HCT116 (cell line): ENCODE measurements at places on chromosomes 2 and 18. TPM values are rescaled to one million over a fixed set of nuclear protein-coding genes. Genes with fewer than 3 reads are reported as not detected.

GRCh38 chr18:13004396-13004795 lies 13.2 kb downstream of the CEP192 start:
- DNase-seq = no peak

DNA sequence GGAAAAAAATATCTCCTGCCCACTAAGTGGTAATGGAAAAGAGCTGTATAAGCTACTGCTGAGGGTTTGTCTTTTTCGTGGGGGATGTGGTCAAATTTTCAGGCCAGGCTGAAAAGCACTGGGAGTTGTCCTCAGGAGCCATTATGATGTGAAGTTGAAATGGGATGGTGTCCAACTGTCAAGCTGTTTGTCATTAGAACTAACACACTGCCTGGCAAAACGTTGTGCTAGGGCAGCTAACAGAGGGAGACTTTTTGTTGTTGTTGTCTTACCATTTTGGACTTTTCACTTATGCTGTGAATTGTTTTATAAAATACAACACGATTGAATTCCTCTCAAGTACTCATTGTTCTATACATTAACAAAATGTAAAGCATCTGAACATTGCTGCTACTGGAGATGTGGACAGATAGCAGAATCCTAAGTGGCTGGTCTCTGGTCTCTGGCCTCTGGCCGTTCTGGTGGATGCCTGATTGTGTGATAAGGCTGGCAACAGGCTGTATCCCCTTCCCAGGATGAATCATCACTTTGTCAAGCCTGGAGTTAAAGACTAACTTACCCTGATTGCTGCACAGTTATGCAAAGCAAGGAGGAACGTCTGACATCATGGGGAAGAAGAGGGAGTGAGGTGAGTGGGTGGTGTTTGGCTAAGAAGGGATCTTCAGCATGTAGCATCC lies 2.3 kb downstream of the MYO1B start:
- DNase-seq = peak; percentile 23

GRCh38 chr2:217743407-217743806 lies 259.4 kb downstream of the TNS1 start:
- no peak for DNase-seq

DNA sequence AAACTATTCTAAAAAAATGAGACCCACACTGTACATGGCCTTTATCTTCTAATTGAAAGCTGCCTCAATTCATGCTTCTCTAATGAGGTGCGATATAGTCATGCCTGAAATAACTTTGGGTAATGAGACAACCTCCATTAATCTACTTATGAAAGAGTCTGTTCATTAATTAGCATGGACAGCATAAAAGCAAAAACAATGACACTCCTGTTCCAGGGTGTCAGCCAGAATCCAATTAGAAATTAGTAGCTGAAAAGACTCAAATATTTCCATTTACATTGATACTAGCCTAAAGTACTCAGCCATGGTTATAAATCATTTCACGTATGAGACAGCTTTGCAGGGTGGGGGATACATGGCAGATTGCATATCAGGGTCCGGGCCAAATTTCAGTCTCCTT lies 288.7 kb downstream of the AKAIN1 start:
- DNase-seq = no peak

GRCh38 chr2:236998236-236998635 lies 87.5 kb upstream of the COPS8 start:
- DNase-seq = no peak

DNA sequence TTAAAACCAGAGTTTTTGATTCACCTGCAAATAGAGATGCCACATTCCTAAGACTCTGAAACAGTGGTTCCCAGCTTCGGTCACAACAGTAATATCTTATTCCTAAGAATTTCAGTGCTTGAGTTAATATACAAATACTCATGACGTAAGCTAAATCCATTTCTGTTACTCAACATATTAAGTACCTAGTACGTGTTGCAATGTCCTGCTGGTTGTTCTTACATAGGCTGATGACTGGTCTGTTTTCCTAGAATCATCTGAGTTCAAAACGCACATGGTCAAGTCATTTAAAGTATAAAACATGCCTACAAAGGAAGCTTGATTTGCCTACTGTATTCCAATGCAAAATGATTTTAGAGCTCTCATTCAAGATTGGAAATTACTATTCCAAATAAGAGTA lies 7.2 kb downstream of the NCL start:
- DNase-seq = no peak

GRCh38 chr2:109486711-109487535 lies 126.8 kb downstream of the SEPTIN10 start:
- no peak for DNase-seq

DNA sequence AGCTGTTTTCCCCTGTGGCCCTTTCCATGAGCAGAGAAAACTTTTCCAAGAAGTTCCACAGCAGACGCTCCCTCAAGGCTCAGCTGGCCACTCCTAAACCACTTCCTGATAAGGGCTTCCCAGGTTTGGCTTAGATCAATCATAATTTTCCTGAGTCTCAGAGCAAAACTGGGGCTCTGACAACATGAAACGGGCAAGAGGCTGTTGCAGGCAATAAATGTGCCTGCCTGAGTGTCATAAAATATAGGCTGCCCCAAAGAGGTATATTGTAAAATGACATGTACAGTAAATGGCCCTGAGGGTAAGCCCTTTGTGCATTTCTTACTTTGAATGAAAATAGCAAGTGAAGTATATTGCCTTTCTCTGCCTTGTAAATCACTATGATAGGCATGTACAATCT lies 105.6 kb upstream of the UXS1 start:
- DNase-seq = no peak

DNA sequence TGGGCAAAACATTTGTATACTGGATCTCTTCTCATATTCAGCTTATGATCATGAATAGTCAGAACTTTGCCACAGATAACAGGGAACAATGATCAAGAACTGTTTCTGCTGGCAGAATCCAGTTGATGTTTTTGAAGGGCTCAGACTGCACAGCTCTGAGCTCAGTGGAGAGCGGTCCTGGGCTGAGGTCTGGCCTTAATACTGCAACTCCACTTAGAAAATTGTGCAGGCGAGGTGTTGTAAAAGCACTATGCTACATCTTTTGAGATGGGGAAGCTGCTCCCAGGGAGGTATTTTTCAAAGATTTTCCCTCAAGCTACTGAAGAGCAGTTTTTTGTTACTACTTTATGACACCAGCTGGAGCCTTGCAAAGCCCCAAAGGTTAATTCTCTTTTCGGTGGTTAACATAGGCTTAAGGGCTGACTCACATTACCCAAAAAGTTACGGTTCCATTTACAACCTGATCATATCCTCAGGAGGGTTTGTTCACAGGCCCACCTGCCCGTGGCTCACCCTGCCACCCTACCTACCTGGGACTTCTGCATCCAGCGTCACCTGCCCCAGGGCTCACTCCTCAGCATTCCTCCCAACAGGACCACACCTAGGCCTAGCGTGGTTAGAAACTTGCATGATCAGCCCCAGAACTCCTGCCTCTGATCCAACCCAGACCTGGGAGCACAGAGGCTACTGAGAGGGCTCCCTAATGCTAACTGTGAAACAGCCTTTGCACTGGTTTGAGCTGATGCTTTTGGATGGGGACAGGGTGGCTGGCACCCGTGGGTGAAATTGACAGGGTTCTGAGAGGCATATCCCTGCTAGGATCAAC lies 114.4 kb downstream of the NCK2 start:
- no peak for DNase-seq

DNA sequence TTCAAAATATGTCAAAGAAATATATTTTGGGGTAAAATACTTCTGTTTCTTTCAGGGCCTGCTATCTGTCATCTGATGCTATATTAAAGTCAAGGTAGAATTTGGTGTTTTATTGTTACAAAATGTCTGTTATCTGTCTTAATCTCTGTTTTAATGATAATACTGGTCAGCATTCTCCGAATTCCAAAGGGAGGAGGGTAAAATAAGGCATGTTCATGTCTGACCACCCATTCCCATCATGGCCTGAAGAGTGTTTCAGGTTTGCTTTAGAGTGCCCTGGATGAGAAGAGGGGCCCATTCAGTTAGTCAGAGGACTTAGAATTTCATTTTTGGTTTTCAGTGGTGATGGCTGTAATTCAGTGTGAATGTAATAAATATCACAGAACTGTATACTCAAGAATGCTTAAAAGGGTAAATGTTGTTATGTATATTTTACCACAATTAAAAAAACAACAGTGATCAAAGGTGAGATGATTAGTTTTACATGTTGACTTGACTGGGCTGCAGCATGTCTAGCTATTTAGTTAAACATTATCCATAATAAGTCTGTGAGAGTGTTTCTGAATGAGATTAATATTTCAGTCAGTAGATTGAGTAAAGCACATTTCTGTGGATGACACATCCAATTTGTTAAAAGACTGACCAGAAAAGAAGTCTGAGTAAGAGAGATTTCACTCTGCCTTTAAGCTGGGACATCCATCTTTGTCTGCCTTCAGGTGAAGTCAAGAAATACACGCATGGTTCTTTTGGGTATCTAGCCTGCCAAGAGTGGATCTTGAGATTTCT lies 467.9 kb upstream of the SYT4 start:
- no peak for DNase-seq

DNA sequence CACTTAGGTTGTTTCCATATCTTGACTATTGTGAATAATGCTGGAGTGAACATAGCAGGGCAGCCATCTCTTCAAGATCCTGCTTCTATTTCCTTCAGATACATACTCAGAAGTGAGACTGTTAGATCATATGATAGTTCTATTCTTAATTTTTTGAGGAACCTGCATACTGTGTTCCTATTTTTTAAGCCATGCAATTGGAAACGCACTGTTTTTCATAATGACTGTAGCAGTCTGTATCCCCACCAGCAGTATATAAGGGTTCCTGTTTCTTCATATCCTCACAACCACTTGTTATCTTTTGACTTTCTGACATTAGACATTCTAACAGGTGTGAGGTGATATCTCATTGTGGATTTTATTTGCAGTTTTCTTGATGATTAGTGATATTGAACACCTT lies 15.5 kb downstream of the NEURL3 start:
- DNase-seq = no peak

DNA sequence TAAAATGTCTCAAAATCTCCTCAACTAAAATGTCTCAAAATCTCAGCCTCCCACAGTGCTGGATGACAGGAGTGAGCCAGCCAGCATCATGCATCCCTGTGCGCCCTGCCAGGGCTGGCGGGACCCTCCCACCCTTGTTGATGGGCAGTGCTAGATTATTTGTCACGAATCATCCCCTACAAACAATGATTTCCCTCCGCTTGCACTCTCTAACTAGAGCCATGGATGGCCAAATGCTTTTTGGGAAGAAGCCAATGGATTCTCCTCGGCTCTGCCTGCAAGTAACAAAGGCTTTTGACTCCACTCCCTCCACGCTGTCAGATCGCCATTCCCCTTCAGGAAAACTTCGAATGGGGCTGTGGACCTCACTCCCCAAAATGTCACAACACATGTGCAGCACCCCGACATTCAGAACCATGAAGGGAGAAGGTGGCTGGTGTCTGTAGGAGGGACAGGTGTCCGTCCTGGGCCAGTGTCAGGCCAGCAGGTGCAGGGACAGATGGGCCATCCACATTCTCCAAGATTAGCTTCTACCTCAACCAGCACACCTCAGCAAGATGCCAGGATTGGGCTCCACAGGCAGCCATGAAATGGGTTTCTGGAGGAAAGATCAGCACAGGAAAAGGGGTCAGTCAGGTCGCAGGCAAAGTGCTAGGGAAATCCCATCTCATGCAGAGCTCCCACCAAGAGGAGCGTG lies 11.5 kb downstream of the AMER3 start:
- no peak for DNase-seq

DNA sequence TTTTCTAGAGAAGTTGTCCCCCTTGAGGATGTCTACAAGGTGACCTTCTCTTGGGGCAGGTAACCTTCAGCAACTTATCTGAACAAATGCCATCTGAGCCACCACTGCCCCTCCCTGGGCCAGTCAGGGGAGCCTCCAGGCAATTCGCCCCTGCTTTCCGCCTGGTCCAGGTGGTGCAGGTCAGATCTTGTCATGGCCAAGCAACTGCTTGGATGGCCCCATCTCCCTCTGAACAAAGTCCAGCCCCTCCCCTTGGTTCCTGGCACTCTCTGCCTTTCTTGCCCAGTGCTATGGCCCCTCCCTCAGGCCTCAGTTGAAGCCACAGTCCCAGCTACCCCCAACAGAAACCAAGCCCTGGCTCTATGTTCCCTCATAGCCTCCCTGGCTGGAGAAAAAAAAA lies 138.7 kb downstream of the ALPK2 start:
- no peak for DNase-seq

DNA sequence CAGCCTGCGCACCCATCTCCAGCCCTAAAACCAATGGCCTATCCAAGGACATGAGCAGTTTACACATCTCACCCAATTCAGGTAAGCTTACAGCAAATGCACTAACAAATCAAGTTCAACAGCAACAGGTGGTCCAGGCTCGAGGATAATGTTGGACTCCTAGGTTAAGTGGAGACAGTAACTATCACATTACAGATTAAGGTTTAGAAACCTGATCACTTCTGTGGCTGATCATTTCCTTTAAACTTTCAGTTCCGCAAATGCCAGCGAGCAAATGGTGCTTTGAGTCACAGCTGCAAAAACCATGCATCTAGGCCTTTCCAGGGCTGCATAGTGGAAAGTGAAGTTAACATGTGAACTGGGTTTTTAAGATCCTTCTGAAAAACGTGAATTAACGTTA lies 259.4 kb downstream of the GBX2 start:
- DNase-seq = no peak

GRCh38 chr2:162118166-162119031 lies 33.6 kb downstream of the GCG start:
- DNase-seq = no peak

DNA sequence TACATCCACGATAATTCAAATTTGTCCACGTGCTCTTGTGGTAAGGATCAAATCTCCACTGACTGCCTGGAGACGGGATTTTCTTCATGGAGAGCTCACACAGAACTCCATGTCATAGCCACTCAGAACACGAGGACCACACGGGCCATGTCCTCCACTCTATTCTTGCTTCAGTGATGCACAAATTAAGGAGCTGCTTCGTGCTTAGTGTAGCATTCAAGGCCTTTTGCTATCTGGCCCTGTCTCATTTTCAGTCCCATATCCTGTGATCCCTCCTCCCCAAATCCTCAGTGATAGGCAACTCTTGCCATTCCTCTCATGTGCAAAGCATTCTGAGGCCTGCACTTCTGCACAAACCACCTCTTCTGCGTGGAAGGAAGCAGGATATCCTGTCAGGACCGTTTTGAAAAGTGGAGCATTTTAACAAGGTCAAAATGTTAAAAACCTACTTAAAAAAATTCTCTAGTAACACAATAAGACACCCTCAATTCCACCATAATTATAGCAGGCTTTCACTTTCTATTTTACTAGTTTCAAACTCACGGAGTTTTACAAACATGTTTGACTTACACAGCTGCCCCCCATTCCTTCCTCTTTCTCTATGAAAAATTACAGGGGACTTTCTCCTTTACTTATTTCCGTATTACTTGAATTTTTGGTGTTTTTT lies 35.2 kb downstream of the ST3GAL5 start:
- no peak for DNase-seq

CARF gene
- 4.2 TPM for total RNA-seq

GALNT14 gene
- 11.2 TPM for total RNA-seq

IL18R1 gene
- 1.5 TPM for total RNA-seq

SALL3 gene
- total RNA-seq = not detected

ABCG5 gene
- total RNA-seq = not detected

PPP4R3B gene
- 40.8 TPM for total RNA-seq

NXPH2 gene
- total RNA-seq = not detected

FARP2 gene
- total RNA-seq = 49.3 TPM

ARHGAP15 gene
- 0.42 TPM for total RNA-seq

ACVR2A gene
- 9.4 TPM for total RNA-seq

R3HDM1 gene
- 43.1 TPM for total RNA-seq

ATG9A gene
- 51.8 TPM for total RNA-seq
